ENCODE measurements at places on chromosomes 13 and 19.

DNA sequence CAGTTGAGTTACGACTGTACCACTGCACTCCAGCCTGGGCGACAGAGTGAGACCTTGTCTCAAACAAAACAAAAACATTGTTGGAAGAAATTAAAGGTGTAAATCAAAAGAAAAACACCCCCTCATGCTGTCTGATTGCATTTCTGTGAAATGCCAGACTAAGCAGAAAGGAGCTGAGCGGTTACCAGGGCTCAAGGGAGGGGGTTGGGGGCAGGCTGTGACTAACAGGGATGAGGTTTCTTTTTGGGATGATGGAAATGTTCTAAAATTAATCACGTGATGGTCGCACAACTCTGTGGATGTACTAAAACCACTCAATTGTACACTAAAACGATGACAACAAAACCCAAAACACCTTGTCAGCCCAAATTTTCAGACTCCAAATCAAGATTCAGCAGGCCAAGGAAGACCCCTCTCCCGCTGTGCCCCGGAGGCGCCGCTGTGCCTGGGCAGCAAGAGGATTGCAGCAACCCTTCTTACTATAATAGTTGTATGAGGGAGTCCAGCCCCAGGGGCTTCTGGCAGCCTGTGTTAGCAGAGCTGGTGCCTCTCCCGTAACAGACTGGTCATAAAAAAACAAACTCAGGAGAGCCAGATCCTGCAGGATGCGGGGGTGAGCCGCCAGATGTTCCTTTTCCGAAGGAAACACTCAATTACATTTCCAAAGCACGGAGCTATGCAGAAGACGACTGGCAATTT lies 20.9 kb downstream of the CAPS start:
- no peak for DNase-seq

DNA sequence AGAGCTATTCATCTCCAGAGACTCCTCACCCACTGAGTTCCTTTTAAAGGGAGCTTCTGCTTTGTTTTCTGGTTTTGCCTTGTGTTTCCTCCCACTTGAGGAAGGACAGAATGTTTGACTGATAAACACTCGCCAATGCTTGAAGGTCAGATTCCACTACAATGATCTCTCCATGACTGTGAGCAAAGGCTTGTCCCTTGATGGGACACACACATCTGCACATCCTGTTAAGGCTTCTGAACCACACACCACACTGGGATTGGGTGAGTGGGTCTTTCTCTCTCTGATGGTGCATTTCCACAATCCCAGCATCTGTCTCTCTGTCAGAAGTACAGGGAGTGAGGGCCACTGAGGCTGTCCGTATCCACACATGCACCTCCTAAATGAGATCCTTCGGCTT lies 245.3 kb downstream of the IRS2 start:
- DNase-seq: no peak

DNA sequence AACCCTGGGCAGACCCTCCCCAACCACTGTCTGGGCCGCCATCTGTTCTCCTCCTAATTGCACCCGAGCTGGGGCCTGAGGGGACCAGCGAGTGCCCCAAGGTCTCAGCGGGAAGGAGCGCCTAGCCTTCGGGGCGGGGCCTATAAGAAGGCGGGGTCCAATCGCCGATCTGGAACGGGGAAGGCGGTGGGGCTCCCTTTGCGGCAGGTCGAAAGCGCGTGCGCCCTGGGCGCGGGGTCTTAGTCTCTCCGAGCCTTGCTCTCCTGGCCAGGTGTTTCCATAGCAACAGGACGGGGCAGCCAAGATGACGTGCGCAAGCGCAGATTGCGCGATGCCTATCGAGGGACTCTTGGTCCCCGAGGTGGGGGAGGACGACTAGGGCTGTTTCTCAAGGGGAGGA lies 2.8 kb downstream of the MAST1 start:
- no peak for DNase-seq

DNA sequence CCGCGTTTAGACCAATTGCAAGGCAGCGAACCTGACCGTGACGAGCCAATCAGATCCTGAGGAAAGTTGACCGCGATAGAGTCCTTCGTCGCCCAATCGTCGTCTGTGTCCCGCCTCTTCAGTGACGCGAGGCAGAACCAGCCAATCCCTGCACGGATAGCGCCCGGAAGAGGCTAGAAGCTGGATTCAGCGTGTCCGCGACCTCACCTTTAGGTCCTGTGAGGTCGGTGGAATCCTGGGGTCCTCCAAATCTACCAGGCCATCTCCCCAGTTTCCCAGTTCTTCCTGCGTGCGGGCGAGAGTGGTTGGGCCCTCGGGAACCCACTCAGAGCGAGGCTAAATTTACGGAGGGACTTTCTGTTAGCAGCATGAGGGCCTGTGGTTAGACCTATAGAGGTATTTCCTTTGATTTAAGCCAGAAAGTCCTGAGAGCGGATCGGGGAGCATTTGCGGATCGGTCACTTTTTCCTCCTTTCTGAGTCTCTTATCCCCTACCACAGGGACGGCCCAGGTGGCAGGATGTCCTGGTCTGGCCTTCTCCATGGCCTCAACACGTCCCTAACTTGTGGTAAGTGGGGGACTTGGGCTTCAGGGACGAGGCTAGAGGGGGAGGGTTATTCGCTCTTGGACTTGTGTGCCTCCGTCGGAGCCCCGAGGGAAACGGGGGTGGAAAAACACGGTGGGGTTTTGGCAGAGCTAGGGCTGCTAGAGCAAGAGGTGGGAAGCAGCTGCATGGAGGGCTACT lies at the start of gene MRPS12:
Gene MRPS12 (plus strand): TSS at position 169 of the 745 bp plus-strand sequence. CDS start 351 bp downstream, at position 520.
- DNase-seq: peak; percentile 99

GRCh38 chr13:27188239-27188638 lies 16.6 kb upstream of the USP12 start:
- no peak for DNase-seq

DNA sequence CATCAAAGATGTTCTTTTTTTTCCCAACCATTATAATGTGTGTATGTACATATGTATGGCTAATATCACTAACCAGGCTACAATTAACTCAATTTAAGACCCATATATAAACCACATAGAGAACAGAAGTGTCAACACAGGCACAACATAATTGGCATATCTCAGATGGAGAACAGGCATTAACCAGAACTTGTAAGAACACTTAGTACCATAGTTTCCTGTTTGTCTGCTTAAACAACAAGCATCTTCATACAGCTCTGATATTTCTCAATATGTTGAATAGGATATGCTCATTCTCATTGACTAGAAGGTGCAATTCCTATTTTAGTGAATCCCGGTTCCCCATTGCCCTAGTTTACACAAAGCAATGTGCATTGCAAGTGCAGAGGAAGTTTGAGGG lies 116.9 kb upstream of the EDNRB start:
- DNase-seq: no peak

DNA sequence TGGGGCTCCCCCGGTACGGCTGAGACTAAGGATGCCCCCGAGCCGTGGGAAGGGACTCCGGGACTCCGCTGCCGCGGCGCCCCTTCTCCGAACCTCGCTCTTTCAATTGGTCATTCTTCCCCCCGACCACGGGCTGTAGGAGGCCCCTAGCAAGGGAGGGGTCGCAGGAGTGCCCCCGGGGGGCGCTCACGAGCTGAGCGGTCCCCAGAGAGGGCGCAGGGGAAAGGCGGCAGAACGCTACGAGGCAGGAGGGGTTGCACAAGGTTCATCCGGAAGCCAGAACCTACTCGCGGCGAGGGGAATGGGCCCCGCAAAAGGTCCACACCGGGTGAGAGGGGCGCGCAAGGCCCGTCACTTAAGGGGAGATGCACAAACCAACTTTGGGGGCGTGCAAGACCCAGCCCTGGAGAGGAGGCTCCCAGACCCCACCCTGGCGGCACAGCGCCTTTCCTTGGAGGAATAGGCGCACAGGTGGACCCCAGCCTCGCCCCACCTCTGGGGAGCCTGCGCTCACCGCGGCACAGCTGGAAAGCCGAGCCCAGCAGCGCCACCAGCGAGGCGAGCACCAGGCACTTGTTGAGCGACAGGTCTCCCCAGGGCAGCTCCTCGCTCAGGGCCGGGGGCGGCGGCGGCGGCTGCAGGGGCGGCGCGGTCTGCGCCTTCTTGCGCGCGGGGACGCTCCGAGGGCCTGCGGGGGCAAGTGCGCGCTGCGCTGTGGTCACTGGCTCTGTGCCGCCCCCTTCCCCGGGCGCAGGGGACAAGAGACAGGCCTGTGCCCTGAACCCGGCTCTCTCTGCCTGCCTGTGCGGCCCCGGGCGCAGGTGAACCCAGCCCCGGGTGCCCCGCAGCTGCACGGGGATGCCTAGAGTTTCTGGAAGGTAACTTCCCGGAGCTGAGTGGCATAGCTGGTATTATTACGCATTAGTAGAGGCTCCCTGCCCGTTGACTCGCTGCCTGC lies 2.8 kb downstream of the JSRP1 start:
- DNase-seq: no peak

GRCh38 chr13:59677966-59678814 lies 485.5 kb downstream of the DIAPH3 start:
- no peak for DNase-seq
